ENCODE measurements at places on chromosomes 3 and 15.

- DNase-seq = no peak
Observed at GRCh38 chr15:39174332-39174731, 406.5 kb upstream of the THBS1 start.

DNA sequence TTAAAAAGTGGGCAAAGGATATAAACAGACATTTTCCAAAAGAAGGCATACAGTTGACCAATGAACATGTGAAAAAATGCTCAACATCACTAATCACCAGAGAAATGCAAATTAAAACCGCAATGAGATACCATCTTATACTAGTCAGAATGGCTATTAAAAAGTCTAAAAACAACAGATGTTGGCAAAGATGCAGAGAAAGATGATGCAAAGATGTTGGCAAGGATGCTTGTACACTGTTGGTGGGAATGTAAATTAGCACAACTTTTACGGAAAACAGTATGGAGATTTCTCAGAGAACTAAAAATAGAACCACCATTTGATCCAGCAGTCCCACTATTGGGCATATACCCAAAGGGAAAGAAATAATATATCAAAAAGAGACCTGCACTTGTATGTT is 53.5 kb downstream of the TLNRD1 start:
- DNase-seq = peak; percentile 25

DNA sequence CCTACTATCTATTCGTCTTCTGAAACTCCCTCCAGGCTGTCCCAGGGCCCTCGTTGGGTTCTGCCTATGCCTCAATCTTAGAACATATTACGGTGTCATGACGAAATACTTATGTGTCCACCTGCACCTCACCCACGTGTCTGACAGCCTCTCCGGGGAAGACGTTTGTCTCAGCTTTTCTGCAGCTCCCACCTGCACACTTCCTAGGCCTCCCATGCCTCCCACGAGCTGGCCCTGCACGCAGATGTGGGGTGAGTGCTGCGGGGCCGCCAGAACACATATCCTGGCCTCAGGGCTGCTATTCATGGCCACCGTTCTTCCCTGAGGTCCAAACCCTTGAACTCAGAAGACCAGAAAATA is 7.1 kb upstream of the MUSTN1 start:
- DNase-seq = no peak

DNA sequence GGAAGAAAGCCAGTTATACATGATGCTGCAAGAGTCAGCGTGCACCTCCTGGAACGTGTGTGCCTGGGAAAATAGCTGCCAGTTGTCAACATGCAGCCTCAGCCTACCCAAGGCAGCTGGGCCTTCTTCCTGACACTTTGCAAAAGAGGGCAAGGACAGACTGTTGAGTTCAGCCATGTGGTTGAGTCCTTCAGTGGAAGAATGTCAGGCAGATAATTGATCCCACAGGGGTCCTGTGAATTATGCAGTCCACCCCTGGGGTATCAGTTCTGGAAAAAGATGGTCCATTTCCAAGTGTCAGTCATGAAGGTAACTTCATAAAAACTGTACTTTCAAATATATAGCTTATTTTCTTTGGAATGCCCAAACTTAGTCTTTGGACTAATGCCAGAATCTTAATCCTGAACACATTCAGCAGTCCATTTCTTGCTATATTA is 79.6 kb downstream of the ARNT2 start:
- no peak for DNase-seq

GRCh38 chr3:23455084-23455483 is 252.0 kb downstream of the UBE2E2 start:
- DNase-seq = peak; percentile 69

DNA sequence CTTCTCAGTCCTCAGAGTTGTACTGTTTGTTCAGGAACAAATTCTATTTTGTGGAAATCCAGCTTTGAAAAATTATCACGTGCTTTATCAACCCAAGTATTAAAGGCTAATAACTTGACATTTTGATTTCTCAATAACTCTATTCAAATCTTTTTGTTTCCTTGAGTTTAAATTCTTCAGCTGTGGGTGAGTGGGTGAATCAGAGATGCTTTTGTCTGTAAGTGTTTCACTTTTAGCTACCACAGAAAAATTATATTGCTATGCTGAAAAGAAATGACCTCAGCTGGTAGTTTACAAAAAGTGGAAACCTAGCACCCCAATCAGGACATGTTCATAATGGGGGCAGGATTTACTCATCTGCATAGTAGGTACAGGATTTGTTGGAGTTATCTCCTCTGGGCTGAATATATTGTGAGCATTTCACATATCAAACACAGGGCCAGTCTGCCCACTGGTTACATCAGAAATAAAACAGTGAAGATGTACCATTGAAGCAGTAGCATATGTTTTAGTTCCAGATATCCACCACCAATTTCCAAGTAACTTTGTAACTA is 30.5 kb downstream of the MINDY4B start:
- no peak for DNase-seq

- DNase-seq = no peak
Observed at GRCh38 chr15:20643829-20644425, 102.3 kb upstream of the GOLGA6L6 start.

DNA sequence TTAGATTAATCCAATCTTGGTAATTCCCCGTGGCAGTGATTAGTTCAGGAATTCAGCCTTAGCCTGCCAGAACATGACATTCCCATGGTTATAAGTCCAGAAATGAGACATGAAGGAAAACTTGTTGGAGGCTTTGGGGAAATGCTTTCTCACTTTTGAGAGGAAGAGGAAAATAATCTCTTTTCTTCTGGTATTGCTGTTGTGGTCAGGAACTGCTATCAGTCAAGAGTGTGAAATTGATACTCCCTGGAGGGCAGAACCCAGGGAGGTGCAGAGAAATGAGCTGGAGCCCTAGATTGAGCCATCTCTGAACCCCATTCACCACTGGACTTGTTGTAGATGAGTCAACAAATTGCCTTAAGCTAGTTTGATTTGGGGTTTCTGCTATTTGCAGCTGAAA is 38.6 kb upstream of the APH1B start:
- peak; percentile 92 for DNase-seq

DNA sequence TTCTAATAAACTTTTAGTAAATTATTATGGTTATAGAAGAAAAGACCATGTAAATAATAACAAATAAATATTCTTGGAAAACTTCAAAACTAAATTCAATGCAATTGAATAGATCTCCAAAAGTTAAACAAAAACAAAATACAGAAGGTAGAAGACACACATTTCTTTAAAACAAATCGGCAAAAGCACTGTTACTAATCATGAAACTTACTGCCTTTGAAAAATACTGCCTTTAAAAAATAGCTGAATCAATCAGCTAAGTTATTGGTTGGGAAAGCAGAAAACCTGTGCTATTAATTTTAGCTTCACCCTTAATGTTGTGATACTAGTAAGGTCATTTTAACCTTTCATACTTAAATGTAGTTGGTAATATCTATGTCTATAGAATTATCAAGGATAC is 3.0 kb downstream of the GPR15 start:
- DNase-seq = no peak

GRCh38 chr3:50606596-50606995 is 5.0 kb downstream of the CISH start:
- DNase-seq = no peak

DNA sequence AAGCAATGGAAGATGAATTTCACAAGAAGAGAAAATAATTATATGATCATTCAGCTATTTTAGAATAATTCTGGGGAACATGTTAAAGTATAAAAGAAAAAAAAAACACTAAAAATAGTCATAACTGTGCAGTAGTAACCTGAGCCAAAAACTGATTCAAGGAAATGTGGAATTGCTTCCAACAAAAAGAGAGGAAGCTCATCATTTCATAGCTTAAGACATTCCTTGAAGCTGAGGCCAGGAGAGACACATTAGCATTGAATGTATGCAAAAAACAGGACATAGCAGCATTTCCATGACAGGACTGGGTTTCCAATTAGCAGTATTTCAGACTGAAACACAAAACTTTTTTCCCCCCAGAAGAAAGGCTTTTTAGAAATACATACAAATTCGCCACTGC is 27.7 kb upstream of the LRRN1 start:
- DNase-seq = no peak

GRCh38 chr3:177250151-177250550 is 52.9 kb upstream of the TBL1XR1 start:
- DNase-seq = no peak

DNA sequence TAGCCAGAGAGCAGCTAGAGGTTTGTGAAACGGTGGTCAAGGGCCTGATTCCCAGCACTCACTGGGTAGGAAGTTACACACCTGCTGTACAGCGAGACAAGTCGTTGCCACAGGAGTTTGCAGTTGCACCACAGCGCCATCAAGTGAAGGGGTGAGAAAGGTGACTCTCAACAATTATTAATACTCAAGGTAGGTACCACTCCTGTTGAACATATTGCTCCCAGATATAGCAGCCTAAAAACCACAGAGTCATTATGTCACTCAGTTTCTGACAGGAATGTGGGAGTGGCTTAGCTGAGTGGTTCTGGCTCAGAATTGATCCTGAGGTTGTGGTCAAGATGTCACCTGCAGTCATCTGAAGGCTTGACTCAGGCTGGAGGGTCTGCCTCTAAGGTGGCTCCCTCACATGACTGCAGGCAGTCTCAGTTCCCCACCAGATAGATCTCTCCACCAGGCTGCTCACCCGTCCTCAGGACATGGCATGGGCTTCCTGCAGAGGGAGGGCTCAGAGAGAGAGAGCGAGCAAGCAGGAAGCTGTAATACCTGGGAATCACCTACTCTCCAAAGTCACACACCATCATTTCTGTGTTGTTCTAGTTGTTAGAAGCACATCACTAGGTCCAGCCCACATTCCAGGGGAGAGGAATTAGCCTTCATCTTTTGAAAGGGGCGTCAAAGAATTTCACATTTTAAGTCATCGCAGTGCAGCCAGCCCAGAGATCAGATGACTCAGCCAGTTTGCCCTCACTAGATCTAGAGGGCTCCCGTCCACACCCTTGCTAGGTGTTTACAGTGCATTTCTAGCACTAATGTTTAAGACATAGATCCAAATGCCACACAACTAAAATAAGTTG is 17.0 kb upstream of the ANO10 start:
- no peak for DNase-seq

DNA sequence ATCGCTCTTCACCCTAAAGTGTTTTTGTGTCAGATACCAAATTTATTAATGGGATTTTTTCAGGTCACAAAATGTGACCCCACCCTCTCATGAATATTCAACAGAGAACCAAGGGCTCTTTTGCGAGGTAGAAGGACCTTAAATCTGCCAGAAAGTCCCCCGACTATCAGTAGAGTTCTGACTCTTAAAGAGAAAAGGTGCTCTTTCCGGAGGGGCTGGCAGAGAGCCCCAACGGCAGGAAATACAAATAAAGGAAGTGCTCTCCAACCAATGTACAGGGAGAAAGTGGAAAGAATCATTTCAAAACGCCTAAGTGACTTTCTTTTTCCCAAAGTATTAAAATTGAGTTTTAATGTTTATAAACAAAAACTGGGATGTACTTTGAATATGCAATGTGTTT is 517.2 kb downstream of the FOXP1 start:
- no peak for DNase-seq

DNA sequence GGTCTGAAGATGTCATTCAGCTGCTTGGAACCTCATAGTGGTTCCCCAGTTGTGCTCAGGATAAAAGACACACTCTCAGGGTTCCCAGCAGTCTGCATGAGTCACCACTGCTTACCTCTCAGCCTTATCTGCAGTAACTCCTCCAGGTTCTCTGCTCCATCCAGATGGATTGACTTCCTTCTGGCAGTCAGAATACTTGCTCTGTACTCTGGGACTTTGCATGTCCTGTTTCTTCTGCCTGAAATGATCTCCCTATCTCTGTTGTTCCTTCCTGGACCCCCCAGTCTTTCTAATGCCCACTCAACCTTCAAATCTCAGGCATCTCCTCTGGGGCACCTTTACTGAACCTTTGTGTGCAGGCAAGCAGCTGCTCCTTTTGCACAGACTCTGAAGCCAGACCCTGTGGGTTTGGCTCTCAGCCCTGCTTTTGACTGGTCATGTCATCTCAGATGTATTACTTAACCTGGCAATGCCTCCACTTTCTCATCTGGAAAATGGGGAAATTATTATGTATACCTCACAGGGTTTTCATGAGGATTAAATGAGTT is 38.4 kb downstream of the ITPR1 start:
- DNase-seq = no peak

Measured in stromal cell of bone marrow (primary cell).